ENCODE measurements at places on chromosomes 2 and 18.
A peak's percentile ranks its signal among the peaks of the same experiment; 100 is the strongest.

DNA sequence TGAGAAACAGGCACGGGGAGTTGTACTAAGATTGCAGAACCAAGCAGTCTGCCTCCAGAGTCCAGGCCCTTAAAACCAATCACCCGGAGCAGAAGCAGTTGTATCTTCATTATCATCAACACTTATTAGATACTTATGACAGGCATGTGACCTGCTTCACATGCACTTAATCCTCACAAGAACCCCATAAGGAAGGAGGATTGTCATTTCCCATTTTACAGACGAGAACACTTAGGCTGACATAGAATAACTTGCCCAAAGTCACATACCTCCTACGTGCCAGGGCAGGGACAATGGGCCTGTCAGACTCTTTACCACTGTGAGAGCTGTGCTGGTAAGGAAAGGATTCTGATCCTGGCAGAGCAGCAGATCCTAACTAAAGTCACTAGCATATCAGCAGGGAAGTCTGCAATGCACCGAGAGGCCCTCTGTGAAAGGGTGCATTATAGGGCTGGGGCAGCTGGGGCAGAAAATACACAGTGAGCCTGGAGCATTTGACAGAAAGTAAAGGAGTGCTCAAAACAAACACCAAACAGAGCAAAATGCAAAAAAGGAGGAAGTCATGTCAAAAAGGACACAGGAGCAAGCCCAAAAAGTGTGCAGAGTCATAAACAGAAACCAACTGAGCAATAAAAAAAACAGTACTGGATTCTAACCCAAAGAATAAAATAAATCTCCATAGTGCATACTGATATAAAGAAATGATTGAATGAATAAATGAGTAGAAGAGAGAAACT lies 55.9 kb upstream of the SP3 start:
- DNase-seq, result no peak

DNA sequence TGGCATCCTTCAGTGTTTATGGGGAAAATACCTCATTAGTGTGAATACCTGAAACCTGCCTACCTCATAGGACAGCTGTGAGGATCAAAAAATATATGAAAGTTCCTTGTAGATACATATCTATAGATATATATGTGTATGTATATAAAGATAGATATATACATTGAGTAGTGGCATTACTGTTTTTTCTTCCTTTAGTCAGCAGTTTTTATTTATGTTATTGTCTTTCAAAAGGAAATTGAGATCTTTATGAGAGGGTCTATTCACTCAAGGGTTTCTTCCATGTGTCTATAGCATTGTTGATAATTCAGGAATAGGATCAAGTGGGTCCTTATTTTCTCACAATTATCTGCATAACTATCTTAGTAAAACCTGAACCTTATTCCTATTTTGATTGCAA lies 6.6 kb downstream of the RMP24 start:
- DNase-seq, result no peak

GRCh38 chr2:146287281-146287680 lies 1557.5 kb upstream of the ACVR2A start:
- DNase-seq, result no peak

- no peak for DNase-seq
Measured at GRCh38 chr2:58291726-58292438, 50.8 kb upstream of the FANCL start.

- DNase-seq, result no peak
Measured at GRCh38 chr2:5352286-5352685, 339.9 kb upstream of the SOX11 start.

GRCh38 chr18:51711298-51711889 lies 513.9 kb upstream of the MEX3C start:
- DNase-seq, result no peak

- DNase-seq, result no peak
Measured at GRCh38 chr2:149597668-149598326, 10.2 kb upstream of the MMADHC start.

GRCh38 chr18:22114526-22115321 lies 54.7 kb upstream of the GATA6 start:
- DNase-seq, result no peak

DNA sequence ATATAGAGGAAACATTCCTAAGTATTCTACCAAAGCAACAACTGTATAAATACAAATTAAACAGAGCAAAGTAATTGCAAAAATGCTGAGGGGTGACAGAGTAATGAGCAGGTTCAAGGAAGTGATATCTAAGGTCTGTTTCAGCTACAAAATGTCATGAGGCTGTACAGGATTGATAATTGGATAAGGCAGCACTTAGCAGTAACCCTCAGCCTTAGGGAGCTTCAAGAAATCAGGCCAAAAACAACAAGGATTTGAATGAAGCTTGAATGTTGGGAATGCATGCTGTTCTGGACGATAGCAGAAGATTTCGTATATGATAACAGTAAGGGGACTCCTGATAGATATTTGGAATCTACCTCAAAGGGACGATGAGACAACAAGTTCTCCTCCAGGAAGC lies 142.0 kb upstream of the MMADHC start:
- DNase-seq, result no peak

GRCh38 chr2:40259900-40260299 lies 192.0 kb downstream of the SLC8A1 start:
- DNase-seq, result no peak

DNA sequence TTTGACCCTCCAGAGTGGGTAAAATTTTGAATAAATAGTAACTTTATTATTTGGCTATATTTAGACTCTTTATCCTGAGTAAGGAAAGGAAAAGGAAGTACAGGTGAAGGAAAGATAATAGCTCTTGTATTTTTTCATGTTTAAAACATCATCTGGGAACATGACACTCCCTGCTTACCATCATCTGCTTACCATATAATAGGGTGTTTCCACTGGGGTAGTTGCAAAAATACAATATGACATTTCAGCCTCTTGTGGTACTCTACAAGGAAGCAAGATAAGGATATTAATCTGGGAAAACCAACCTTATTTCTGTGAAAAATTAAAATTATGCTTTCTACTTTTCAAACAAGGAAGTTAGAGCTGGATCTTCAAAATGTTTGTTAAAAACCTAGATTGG lies 9.9 kb downstream of the RELCH start:
- DNase-seq, result no peak

- no peak for DNase-seq
Measured at GRCh38 chr2:221120643-221121042, 451.5 kb downstream of the EPHA4 start.

- no peak for DNase-seq
Measured at GRCh38 chr18:49564518-49564834, 2.6 kb downstream of the LIPG start.

GRCh38 chr2:145652036-145652435 lies 1132.1 kb upstream of the ZEB2 start:
- no peak for DNase-seq

GRCh38 chr2:175464311-175464670 lies 282.8 kb upstream of the ATP5MC3 start:
- DNase-seq, result no peak

DNA sequence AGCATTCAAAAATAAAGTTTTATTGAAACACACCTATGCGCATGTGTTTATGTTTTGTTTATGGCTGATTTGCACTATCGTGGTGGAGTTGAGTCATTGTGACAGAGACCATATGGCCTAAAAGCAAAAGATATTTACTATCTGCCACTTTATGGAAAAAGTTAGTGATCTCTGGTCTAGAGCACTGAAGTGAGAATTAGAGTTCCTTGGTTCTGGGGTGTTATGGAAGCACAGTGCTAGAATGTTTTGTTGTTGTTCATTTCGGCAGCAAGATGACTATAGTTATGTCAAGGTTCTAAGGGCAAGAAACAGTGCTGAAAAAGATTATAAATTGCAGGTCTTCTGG lies 416.5 kb downstream of the SLC4A3 start:
- DNase-seq, result no peak

DNA sequence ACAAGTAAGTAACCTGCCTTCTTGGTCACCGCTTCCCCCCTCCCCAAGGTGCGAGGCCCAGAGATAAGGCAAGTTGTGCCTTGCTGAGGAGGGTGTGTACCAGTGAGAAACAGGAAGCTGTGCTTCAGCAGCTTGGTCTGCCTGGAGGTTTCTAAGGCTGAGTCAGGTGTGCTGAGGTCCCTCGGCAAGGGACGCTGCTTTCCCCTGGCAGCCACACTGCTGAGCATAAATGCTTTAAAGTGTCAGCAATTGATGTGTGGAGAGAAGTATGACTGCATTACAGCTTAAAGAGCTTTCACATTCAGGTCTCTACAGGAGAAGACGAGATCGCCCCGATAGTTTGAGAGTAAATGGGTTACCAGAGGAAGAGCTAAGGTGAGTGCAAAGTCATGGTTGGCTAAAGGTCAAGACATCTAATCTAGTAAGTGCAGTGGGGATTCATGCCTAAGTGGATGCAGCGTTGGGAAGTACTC lies 86.9 kb downstream of the LIMS1 start:
- DNase-seq, result peak; percentile 63
